Fibroblast of lung (primary cell): ENCODE measurements at places on chromosomes 16 and 17. TPM values are rescaled to one million over a fixed set of nuclear protein-coding genes. Genes with fewer than 3 reads are reported as not detected.

KLHL10 gene
- 0.20 and 0.33 TPM in 2 replicates for polyA plus RNA-seq

NGFR gene
- polyA plus RNA-seq: 0.05 and 0.14 TPM in 2 replicates

- DNase-seq: no peak
These were observed 42.7 kb upstream of the CPNE2 start for GRCh38 chr16:57049678-57050077.

GRCh38 chr16:25148568-25149215 lies 37.1 kb downstream of the LCMT1 start:
- DNase-seq: no peak

DNA sequence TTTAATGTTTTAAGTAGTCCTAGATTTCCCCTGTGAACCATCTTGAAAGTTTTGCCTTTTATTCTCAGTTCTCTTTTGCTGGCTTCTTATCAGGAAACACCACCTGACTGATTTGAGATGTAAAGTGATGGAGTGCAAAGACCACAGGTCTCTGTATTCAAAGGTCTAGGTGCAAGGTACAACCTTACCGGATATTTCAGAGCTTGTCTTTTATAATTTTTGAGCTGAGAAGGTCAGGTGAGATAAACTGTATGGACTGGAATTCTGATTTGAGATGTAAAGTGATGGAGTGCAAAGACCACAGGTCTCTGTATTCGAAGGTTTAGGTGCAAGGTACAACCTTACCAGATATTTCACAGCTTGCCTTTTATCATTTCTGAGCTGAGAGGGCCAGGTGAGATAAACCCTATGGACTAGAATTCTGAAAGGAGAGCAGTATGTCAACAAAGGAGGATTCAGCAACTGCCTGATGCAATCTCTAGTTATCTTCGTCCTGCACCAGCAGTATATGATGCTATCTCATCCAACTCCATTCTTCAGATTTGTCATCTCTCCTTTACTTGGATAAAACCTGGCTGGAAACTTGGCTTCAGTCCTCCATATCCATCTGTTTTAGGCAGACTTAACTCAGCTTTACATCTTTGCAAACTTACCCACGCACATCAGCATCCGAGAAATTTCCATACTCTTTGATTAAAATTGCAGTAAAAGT lies 64.3 kb downstream of the CENPV start:
- DNase-seq: no peak
